Neural cell (in vitro differentiated cells): ENCODE measurements at places on chromosomes 4 and X. TPM values are rescaled to one million over a fixed set of nuclear protein-coding genes. Genes with fewer than 3 reads are reported as not detected.

The RBMXL3 gene
- not detected in 2 replicates for polyA plus RNA-seq

The KANTR gene
- polyA plus RNA-seq = 35.4 and 37.5 TPM in 2 replicates

The SOWAHD gene
- polyA plus RNA-seq = 1.0 TPM in 1 of 2 replicates, not detected in the other

The CT55 gene
- 2.1 TPM in 1 of 2 replicates, not detected in the other for polyA plus RNA-seq

The DOK7 gene
- 0.66 TPM in 1 of 2 replicates, not detected in the other for polyA plus RNA-seq

The NPY2R gene
- 1.2 and 1.8 TPM in 2 replicates for polyA plus RNA-seq

The AR gene
- 0.82 and 1.1 TPM in 2 replicates for polyA plus RNA-seq

The TLL1 gene
- not detected in 2 replicates for polyA plus RNA-seq

The CENPI gene
- polyA plus RNA-seq = 1.7 and 1.8 TPM in 2 replicates

The WWC2 gene
- polyA plus RNA-seq = 3.9 and 5.7 TPM in 2 replicates

The RHOXF2 gene
- not detected in 2 replicates for polyA plus RNA-seq

The GPRASP2 gene
- polyA plus RNA-seq = 93.5 and 96.4 TPM in 2 replicates

The MAP9 gene
- polyA plus RNA-seq = 32.9 and 36.0 TPM in 2 replicates

The ESX1 gene
- polyA plus RNA-seq = not detected in 2 replicates

The RASL11B gene
- polyA plus RNA-seq = 2.1 and 2.6 TPM in 2 replicates

The HSFX1 gene
- 0.57 and 1.3 TPM in 2 replicates for polyA plus RNA-seq

The FABP2 gene
- polyA plus RNA-seq = not detected in 2 replicates

The LIAS gene
- 20.8 and 24.6 TPM in 2 replicates for polyA plus RNA-seq

The XPNPEP2 gene
- not detected in 2 replicates for polyA plus RNA-seq

The ARHGAP24 gene
- polyA plus RNA-seq = 2.9 and 5.4 TPM in 2 replicates

The IRAK1 gene
- 1.4 and 6.8 TPM in 2 replicates for polyA plus RNA-seq

The BMP3 gene
- polyA plus RNA-seq = 1.5 and 2.7 TPM in 2 replicates

The ANXA10 gene
- not detected in 2 replicates for polyA plus RNA-seq

The CAMK2D gene
- polyA plus RNA-seq = 27.1 and 29.8 TPM in 2 replicates

The USO1 gene
- 37.6 and 40.0 TPM in 2 replicates for polyA plus RNA-seq

The FAM184B gene
- polyA plus RNA-seq = 0.10 TPM in 1 of 2 replicates, not detected in the other

The ANKRD37 gene
- polyA plus RNA-seq = 1.8 and 2.6 TPM in 2 replicates

The RIPPLY1 gene
- polyA plus RNA-seq = 0.57 TPM in 1 of 2 replicates, not detected in the other

The ZNF182 gene
- polyA plus RNA-seq = 12.2 and 12.5 TPM in 2 replicates

The POLA1 gene
- polyA plus RNA-seq = 5.8 and 6.0 TPM in 2 replicates

The GTPBP6 gene
- polyA plus RNA-seq = 23.6 and 35.6 TPM in 2 replicates

The TCEAL3 gene
- polyA plus RNA-seq = 38.2 and 42.5 TPM in 2 replicates

The ADGRG4 gene
- not detected in 2 replicates for polyA plus RNA-seq

The MAGEB17 gene
- polyA plus RNA-seq = 0.17 TPM in 1 of 2 replicates, not detected in the other

The PNCK gene
- 9.5 and 15.0 TPM in 2 replicates for polyA plus RNA-seq

The NPY1R gene
- polyA plus RNA-seq = 15.3 and 19.8 TPM in 2 replicates

The IL2 gene
- not detected in 2 replicates for polyA plus RNA-seq

The MAGEA1 gene
- not detected in 2 replicates for polyA plus RNA-seq

The NEUROG2 gene
- polyA plus RNA-seq = 0.19 and 0.58 TPM in 2 replicates

The HMGB2 gene
- 165 and 184 TPM in 2 replicates for polyA plus RNA-seq

The MAGEC3 gene
- 2.3 and 3.6 TPM in 2 replicates for polyA plus RNA-seq

The ARMCX4 gene
- 29.2 and 32.2 TPM in 2 replicates for polyA plus RNA-seq
